Fibroblast of the aortic adventitia (primary cell): ENCODE measurements at places on chromosomes 12 and 14.
A peak's percentile ranks its signal among the peaks of the same experiment; 100 is the strongest.

GRCh38 chr12:45969084-45969483 lies 21.3 kb downstream of the SCAF11 start:
- DNase-seq: peak; percentile 43

DNA sequence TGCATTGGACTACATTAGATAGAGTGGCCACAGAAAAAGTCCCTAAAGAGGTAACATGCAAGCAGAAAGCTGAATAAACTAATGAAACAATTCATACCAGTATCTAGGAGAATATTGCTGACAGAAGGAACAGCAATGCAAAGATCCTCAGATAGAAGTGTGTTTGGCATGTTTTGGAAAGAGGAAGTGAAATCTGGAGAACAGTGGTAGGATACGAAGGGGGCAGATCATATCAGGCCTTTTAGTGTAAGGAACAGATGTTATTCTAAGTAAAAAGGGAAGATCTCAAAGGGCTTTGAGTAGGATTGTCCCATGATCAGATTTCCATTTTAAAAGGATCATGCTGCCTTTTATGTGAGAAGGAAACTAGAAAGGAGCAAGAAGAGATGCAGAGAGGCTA lies 342.9 kb downstream of the PAWR start:
- no peak for DNase-seq

DNA sequence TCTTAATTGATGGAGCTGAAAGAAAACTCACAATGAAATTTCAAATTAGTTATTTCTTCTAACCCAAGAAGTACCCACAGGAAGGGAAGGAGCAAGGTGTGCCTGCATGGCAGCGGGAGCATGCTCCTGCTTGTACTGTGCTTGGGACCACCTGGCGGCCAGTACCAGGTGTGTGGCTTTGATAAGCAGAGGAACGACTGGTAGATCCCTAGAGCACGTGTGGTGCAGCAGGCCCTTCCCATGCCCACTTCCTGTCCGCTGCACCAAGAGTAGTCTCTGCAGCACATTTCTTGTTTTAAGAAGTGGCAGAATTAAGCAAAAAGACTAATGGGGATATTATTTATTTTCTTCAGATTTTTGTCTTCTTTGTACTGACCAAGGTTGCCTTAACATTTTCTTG lies 122.3 kb upstream of the ATF1 start:
- no peak for DNase-seq

GRCh38 chr14:64463195-64463594 lies 2.1 kb upstream of the AKAP5 start:
- no peak for DNase-seq
